Eye (tissue), 1 donor: ENCODE measurements at places on chromosomes 5 and 9.

DNA sequence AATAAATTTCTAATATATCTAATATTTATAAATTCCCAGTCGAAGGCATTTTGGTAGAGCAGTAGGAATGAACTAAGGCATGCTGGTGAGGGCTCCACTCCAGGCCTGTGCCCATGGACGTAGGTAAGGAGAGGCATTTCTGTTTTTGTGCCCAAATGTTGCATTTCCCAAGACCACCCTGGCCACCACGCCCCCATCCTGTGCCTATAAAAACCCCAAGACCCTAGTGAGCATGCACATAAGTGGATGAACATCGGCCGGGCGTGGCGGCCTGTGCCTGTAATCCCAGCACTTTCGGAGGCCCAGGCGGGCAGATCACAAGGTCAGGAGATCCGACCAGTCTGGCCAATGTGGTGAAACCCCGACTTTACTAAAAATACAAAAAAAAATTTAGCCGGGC, 10.1 kb upstream of the MTMR12 start:
- DNase-seq = no peak

DNA sequence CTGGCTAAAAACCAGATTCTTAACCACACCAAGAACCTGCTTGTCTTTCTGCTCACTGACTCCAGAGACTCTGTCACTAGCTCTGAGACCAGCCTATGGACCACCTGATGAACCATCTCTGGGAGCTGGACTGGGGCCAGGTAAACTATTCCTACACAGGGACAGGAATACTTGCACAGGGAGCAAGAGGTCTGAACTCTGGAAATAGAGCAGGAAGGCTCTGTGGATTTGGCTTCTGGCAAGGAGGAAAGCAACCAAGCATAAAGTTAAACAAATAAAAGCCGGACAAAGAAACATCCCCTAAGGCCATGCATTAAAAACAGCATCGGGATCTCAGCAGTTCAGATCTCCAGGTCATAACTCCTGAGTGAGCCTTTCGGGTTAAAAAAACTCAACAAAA, 5.6 kb upstream of the SPARC start:
- DNase-seq = no peak

DNA sequence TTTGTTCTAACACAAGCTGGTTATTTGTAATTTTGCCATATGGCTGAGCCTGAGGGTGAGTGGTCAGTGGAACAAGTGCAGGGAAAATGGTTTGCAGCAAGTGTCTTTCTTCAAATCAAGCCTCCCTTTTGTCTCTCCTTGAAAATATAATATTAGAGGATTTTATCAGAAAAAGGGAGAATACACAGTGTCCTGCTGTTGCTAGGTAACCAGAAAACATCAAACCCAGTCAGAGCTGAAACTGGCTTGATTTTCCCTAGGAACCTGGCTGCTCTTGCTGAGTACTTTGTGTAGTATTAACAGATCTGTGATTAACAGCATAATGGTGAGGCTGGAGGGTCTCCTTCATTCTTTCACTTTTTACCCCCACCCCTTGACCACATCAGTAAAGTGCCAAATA, 314.0 kb downstream of the ARHGEF28 start:
- peak; percentile 61 for DNase-seq

GRCh38 chr5:120372899-120373298, 91.2 kb upstream of the PRR16 start:
- DNase-seq = no peak

DNA sequence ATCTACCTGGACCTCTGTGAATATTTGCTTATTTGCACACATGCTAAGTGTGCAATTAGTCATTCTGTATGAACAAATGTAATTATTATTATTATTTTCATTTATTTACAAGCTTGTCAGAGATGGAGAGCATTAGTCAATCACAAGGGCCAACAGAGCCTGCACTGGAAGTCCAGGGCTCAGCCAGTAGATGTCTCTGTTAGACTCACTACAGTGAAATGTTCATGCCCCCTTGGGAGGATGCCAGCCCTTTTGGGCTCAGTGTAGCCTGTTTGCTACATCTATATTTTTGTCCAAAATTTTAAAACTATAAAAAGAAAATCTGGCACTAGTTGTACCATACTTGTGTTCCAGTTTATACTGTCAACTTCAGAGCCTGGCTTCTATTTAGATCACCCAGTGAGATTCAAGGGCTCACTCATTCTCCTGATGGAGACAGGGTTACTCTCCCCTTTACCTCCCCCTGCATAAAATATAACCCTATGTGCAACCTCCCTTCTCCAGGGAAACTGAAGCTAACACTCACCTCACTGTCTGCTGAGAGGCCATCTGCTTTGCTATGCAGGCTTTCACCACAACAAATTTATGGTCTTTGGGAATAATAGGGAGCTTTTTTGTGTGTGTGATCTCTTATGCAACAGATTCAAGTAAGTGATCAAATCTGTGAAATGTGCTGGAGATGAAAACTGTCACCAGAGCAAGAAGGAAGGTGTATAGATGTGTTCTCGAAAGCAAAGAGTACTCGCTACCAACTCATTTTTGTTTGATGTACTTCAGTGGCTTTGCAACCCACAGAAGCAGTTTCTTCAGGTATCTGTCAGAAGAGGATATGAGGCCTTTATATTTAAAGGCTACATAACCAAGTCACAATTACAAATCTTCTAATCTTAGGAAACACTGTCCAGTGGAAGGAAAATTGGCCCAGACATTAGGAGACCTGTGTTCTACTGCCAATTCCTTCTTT, 99.9 kb upstream of the TLE4 start:
- DNase-seq = no peak

GRCh38 chr5:154358516-154359220, 87.1 kb upstream of the SAP30L start:
- peak; percentile 81 for DNase-seq

DNA sequence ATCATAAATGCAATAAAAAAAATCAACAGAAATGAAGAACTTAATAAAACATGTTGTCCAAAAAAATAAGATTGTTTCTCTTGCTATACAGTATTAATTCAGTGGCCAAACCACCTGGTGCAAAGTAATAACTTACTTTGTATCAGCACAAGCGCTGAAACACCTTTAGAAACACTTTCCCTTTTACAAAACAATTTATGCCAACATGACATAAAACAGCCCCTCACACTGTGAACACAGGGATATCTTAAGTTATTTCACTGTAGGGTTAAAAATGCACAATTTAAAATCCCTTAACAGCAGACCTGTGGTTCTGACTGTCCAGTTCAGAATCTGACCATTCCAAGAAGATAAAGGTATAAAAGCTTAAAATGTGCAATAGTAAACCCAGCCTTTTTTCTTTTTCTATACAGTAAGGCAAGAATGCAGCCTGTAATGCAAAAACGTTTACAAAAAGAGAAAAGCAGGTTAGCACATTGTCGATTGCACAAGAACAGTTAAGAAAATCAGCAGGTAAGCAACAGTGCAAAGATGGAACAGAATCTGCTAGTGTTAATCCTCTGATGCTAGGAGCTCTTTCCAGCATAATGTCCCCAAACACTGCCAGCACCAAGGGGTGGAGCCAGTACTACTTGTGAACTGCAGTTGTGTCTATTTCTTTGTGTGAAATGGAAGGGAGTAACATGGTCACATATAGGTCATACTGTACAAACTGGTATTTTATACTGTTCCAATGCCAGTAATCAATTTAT, 21.6 kb downstream of the RAB14 start:
- no peak for DNase-seq

- no peak for DNase-seq
Measured at GRCh38 chr5:172529896-172530295, 75.6 kb upstream of the SH3PXD2B start.

DNA sequence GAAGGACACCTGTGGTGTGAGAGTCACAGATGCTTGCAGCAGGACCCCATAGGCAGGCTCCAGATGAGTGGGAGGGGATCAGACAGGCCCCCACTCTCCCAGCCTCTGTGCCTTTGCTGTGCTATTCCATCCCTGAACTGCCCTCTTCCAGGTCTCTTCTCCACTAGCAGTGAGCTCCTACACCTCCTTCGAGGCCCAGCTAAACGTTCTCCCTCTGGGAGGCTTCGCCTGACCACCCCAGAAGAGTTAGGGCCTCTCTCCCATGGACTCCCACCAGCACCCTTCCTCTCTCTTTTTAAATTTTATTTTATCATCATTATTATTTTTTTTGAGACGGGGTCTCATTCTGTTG, 35.9 kb upstream of the STRBP start:
- DNase-seq = no peak

- no peak for DNase-seq
Measured at GRCh38 chr5:179836225-179837019, 15.7 kb downstream of the SQSTM1 start.

- DNase-seq = peak; percentile 78
Measured at GRCh38 chr9:134778841-134779411, 101.7 kb upstream of the FCN2 start.

DNA sequence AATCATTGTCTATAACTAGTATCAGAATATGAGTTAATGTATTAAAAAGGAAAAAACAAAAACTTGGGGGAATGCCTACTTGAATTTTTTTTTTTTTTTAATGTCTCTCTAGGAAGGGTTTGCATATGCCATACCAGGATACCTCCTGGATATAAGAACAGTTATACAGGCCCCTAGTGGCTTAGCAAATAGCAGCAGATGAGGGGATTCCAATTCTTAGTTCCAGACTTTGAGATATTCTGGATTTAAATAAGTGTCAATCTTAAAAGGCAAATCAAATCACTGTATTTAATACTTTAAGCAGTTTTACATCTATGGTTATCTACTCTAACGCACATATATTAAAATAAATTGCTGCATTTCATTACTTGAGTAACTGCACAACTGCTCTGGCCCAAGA, 1055.5 kb upstream of the DMAC1 start:
- DNase-seq = peak; percentile 68

DNA sequence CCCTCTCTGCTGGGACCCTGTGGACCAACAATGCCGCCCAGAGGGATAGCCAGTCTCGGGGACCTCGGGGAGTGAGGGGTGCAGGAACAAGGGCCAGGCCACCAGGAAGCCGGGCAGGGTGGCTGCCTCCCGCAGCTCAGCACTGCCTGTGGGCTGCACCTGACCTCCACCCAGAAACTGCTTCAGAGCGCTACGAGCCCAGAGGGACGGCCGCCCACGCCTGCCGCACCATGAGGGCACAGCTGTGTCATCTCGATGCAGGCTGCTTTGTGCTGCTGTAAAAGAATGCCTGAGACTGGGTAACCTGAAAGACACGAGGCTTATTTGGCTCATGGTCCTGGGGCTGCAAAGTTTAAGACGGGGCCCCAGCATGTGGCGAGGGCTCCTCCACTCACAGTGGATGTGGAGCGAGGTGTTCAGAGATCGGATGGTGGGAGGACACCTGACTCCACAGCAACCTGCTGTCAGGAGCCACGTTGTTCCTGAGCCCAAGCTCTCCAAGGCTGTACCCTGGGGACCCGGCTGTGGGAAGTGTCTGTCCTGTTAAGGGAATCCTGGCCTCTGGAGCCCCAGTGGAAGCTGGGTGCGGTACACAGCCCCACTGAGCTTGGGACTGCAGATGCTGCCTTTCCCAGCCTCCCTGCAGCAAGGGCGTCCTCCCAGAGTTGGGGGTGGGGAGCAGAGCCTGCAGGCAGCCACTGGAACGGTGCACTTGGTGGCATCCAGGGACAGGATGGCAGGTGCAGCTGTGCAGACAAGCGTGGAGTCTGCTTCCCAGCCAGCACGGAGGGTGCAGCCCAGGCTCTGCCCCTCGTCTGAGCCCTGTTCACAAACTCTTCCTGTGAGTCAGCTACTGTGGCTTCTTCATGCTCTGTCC, 11.8 kb upstream of the ZDHHC11 start:
- DNase-seq = no peak

- DNase-seq = no peak
Measured at GRCh38 chr5:61262080-61262479, 70.0 kb upstream of the ZSWIM6 start.

DNA sequence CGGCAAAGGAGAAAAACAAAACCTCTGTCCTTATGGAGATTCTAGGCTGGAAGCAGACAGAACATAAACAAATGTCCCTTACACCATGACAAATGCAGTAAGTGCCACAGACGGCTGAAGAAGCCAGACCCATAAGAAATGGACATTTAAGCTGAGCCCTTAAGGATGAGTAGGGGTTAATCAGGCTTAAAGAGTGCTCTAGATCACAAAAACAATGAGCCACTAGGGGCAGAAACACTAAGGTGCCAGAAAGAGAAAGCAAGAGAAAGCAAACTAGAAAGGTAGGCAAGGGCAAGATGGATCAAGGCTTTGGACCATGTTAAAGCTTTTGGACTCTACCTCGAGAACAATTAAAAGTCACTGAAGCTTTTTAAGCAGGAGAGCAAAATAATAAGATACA, 326.9 kb upstream of the WWC1 start:
- DNase-seq = no peak

- peak; percentile 49 for DNase-seq
Measured at GRCh38 chr9:113579283-113580040, 115.9 kb downstream of the RGS3 start.

DNA sequence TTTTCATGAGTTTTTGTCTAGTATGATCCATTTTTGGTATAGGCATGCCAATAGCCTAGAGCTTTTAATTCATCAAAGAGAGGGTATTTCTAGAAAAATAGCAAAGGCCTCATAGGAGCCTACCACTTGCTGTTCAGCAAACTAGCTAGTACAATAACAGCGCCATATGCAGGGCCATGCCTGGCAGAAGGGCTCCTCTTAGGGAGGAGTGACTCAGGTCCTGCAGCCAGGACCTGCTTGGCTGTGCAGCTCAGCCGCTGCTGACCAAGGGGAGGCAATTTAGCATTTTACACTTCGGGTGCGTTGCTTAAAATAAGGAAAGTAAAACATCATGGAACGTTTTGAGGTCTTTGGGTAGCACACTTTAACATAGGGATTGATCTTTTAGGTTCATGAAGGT, 100.6 kb downstream of the TRIO start:
- DNase-seq = no peak

DNA sequence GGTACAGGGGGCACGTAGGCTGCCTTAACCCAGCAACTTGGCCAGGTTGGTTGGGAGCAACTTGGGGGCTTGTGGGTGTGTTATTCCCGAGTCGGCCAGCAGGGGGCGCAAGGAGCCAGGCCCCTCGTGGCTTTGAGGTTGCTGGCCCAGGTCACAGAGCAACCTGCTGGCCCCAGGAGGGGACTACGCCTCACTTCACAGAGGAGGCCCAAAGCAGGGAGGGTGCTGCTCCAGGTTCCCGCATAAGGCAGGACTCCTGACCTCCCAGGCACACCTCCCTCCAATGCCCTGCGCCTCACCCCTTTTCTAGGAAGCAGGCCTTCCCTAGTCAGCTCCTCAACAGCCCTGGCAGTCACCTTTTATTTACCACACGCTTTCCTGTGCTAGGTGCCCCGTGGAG, 18.1 kb downstream of the KYAT1 start:
- peak; percentile 82 for DNase-seq

- DNase-seq = peak; percentile 83
Measured at GRCh38 chr9:112174965-112175795, at the start of gene SUSD1. TSS of gene SUSD1 (minus strand) at chr9:112175297. CDS start at chr9:112175235, 62 bp downstream.
